ENCODE measurements at places on chromosomes 2 and 18. TPM values are rescaled to one million over a fixed set of nuclear protein-coding genes. Genes with fewer than 3 reads are reported as not detected.
A peak's percentile ranks its signal among the peaks of the same experiment; 100 is the strongest.

DNA sequence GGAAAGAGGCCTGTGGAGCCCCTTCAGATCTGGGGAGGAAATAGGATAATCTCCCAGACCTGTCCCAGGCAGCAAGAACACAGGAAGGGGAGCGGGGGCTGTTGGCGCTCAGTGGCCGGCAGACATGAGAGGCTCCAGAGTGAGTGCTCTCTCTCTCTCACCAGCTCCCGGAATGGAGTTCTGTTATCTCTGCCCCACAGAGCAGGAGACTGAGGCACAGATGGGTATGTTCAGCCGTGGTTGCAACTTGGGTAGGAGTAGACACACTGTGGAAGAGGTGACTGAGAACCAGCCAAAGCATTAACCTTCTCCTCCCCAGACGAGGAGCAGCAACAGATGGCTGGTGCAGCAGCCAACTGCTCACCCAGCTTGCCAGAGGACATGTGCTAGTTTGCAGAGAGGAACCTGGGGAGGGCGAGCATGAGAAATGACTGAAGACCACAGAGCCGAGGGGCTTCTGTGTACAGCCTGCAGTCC lies 82.0 kb downstream of the NRP2 start:
- no peaks in the 10 kb centered on the region for H3K4me1 ChIP-seq
- no peaks in the 10 kb centered on the region for H3K36me3 ChIP-seq
- H3K4me3 ChIP-seq, result no peak overlapping the region

DNA sequence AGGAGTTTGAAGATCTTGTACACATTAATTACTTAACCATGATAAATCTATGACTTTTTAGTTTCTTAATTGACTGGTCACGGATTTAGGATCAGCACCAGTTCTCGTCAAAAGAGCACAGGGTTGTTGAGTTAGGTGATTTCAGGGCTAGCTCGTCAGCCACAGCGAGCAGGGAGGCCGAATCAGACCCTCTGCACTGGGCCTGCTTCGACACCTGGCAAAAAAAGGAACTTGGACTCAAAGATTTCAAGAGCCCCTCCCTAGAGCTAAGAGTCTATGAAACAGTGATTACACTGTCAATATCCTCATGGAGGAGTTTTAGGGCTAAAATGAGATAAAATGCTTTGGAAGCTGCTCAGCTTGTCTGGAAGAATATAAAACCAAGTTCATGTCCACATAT lies 4.6 kb upstream of the SERTAD2 start:
- no peak for DNase-seq
- no peak overlapping the region for H3K27ac ChIP-seq
- peaks cover 3% of the 10 kb centered on the region for H3K36me3 ChIP-seq
- H3K27me3 ChIP-seq, result no peaks in the 10 kb centered on the region
- H3K4me1 ChIP-seq, result peaks cover 20% of the 10 kb centered on the region
- H3K4me3 ChIP-seq, result no peak overlapping the region

- no peaks in the 10 kb centered on the region for H3K36me3 ChIP-seq
- H3K4me3 ChIP-seq, result no peak overlapping the region
- no peaks in the 10 kb centered on the region for H3K27me3 ChIP-seq
- DNase-seq, result no peak
- H3K4me1 ChIP-seq, result no peaks in the 10 kb centered on the region
- H3K27ac ChIP-seq, result no peak overlapping the region
These were observed 15.2 kb downstream of the KCNJ3 start for GRCh38 chr2:154713675-154714074.

DNA sequence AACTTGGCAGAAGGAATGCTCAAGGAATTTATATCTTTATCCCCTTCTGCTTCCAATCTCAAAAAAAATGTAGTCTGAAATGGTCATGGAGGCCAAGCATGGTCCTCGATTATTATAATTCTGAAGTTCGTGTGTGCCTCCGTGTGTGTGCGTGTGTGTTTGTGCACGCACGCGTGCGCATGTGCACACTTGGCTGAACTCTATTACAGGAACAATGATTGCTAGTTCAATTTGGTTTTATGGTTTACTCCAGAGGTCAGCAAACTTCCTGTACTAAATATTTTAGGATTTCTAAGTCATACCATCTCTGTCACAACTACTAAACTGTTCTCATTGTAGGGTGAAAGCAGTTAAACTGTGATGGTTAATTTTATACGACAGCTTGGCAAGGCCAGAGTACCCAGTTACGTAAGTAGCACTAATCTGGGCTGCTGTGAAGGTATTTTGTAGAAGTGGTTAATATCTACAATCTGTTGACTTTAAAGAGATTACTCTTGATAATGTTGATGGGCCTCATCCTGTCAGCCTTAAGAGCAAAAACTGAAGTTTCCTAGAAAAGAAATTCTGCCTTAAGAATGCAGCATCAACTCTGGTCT lies 5.8 kb upstream of the MARCHF7 start:
- peaks cover 14% of the 10 kb centered on the region for H3K36me3 ChIP-seq
- no peaks in the 10 kb centered on the region for H3K27me3 ChIP-seq
- H3K4me3 ChIP-seq, result no peak overlapping the region
- peaks cover 17% of the 10 kb centered on the region for H3K4me1 ChIP-seq

GRCh38 chr2:23617167-23617810 lies 232.3 kb downstream of the KLHL29 start:
- DNase-seq, result no peak
- peaks cover 12% of the 10 kb centered on the region for H3K4me1 ChIP-seq
- no peak overlapping the region for H3K27ac ChIP-seq

DNA sequence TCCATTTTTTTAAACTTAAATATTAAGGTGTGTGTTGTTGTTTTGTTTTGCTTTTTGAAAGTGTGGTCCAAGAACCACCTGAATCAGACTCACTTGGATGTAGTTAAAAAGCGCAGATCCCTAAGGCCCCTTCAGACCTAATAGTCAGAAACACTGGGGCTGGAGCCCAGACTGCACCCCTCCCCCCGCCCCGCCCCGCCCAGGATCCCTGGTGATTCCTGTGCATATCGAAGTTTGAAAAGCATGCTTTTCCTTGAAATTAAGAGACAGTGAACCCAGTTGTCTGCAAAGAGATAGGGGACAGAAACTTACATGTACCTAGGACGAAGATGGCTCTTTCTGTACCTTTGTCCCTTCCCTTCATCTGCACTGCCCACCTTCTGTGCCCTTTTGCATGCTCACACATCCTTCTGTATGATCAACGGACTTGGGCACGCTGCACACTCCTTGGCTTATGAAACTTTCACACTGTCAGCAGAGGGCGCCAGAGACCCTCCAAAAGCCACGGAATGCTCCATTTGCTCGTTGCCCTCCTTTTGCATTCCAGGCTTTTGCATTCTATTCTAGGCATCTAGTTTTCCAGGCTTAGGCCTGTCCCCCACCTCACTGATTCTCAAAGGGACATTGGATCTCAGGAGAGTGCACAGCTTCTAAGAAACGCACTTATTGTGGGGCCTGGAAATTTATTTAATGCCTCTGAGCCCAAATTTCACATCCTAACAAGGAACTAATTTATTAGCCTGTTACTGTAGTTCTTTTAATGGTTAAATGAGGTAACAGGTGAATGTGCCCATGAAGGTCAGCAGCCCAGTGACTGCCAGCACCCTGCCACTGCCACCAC lies 32.8 kb upstream of the SLC14A1 start:
- no peak overlapping the region for H3K27ac ChIP-seq
- no peak overlapping the region for H3K4me3 ChIP-seq
- H3K36me3 ChIP-seq, result peaks cover 14% of the 10 kb centered on the region

DNA sequence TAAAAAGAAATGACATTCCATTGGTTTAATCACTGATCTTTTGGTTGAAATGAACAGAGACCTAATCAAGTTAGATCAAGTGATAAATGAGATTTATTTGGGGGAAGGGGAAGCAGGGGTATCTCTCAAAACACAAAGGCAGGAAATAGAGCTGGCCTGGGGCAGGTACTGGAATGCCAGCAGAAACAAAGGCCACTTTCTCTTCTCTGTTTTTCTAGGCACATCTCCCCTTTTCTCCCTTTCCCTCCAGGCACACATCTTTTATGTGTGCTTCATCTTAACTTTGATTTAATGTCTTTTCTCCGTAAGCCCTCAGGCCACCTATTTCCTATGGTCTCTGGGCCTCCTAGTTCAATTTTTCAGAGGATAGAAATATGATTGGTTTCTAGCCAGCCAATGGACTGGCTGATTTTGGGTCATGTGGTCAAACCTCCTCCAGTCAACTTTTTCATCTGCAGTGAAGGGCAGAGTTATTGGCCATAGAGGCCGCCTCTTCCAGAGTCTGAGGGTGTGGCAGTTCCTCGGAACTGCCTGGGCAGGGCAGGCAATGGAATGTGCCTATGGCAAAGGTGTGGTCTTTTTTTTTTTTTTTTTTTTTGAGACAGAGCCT lies 58.9 kb upstream of the FAM136A start:
- peaks cover 28% of the 10 kb centered on the region for H3K27me3 ChIP-seq
- H3K4me1 ChIP-seq, result no peaks in the 10 kb centered on the region
- H3K4me3 ChIP-seq, result no peak overlapping the region
- no peak for DNase-seq

DNA sequence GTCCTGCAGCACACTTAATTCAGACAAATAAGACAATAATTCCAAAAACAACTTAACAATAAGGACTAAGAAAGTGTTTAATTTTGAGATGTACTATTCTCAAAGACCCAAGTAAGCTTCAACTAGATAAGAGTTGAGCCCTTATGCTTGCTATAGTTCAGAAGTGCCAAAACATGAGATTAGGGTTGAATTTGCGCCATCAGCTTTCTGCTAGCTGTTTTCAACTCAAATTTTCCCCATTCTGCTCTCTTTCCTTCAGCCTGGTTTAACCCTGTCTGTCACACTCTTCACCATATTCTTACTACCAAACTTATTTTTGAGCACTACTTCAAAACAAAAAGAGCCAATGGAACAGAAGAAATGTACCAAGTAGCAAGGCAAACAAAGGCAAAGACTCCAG lies 4.1 kb downstream of the NFE2L2 start:
- H3K4me1 ChIP-seq, result peaks cover 62% of the 10 kb centered on the region
- H3K4me3 ChIP-seq, result peak overlapping the region; percentile 22
- peaks cover 56% of the 10 kb centered on the region for H3K36me3 ChIP-seq
- H3K27ac ChIP-seq, result no peak overlapping the region

DNA sequence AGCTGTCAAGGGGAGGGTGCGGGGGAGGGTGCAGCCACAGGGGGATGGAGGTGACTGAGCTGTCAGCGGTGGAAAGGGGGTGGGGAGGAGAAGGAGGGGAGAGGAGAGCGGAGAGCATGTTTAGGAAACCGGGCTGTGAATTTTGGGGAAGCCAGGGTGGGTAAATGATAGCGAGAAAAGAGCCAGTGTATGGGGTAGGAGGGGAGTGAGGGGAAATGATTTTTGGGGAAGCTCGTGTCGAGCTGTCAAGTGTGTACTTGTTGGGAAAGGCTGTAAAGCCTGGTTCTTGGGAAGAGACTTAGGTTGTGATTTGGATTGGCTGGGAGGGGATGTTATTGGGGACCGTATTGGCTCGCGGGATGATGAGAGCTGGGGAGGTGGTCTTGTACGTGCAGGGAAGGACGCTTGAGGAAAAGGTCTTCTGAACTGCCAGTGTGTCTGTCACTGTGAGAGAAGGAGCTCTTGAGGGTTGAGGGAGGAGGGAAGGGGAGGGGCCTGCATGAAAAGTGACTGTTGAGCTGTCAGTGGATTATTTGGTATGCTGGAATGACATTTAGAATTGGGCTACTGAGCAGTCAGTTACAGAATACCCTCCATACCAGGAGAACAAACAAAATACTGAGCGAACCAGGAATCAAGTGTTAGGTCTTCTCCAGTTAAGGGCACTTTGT lies 1.0 kb downstream of the UBR3 start:
- peaks cover 11% of the 10 kb centered on the region for H3K36me3 ChIP-seq
- peak; percentile 66 for DNase-seq
- H3K4me1 ChIP-seq, result peaks cover 44% of the 10 kb centered on the region
- H3K27me3 ChIP-seq, result no peaks in the 10 kb centered on the region
- H3K27ac ChIP-seq, result peak overlapping the region; percentile 82

DNA sequence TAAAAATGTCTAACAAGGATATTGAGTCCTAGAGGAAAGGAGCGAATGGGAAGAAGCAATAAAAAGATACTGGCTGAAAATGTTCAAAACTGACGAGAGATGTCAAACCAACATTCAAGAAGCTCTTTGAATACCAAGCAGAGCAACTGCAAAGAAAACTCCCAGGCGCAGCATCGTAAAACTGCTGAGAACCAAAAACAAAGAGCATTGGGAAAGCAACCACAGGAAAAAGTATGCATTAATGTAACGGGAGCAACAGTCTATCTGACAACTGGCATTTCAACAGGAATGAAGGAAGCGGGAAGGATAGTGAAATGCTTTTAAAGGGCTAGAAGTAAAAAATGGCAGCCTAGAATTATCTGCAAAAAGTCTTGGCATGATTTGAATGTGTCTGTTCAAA lies 53.1 kb downstream of the ADCY3 start:
- no peaks in the 10 kb centered on the region for H3K27me3 ChIP-seq
- H3K4me1 ChIP-seq, result peaks cover 10% of the 10 kb centered on the region
- DNase-seq, result no peak
- no peak overlapping the region for H3K4me3 ChIP-seq

- DNase-seq, result no peak
- H3K4me3 ChIP-seq, result no peak overlapping the region
- no peaks in the 10 kb centered on the region for H3K27me3 ChIP-seq
- no peaks in the 10 kb centered on the region for H3K4me1 ChIP-seq
- no peak overlapping the region for H3K27ac ChIP-seq
These were observed 23.9 kb downstream of the CALCRL start for GRCh38 chr2:187424146-187424545.

DNA sequence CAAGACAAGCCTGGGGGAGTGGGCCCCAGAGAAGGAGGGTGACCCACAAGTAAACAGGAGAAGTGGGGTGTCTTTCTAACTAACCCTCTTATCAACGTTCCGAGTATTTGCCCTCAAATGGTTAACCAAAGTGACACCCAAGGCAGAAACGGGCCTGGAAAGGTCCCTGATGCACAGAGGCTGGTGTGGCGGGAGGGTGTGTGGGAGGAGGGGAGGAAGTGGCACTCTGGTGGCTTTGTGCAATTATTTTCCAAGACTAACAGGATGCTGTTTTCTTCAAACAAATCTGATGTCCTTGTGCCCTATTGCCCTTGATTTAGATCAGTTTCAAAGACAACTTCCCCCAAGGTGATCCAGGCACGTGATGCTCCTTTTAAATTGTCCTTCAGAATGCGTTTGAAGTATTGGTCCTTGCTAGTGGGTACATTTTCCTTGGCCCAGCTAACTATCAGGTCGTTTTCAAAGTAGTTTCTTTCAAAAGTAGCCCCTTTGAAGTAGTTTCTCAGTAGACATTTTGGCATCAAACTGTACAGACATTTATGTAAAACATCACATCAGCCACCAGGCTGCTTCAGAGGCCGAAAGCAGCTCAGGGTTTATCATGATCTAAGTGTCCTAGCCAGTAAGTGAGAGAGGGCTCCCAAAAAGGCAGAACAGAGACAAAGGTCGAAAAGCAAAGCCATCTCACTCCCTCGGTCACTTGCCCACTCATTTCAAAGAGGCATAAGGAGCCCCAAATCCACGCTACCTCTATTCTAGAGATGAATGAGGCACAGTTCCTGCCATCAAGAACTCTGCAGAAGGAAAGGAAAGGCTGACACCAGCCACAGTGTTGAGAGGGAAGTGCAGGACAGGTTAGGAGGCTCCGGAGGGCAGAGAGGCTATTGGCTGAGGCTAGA lies 371.1 kb upstream of the ID2 start:
- H3K4me1 ChIP-seq, result peaks cover 92% of the 10 kb centered on the region
- peak overlapping the region; percentile 93 for H3K27ac ChIP-seq
- no peaks in the 10 kb centered on the region for H3K27me3 ChIP-seq
- peaks cover 27% of the 10 kb centered on the region for H3K36me3 ChIP-seq
- peak overlapping the region; percentile 3 for H3K4me3 ChIP-seq

Gene SEMA4C
- 9.7 TPM for total RNA-seq

Gene FASTKD2
- 18.8 TPM for total RNA-seq

Gene ANKRD12
- total RNA-seq, result 67.5 TPM

Gene TEKT4
- not detected for total RNA-seq

Gene DYNC2LI1
- 5.9 TPM for total RNA-seq

Gene ANTXR1
- 0.23 TPM for total RNA-seq

Gene IL1F10
- not detected for total RNA-seq

Gene UBR3
- 23.2 TPM for total RNA-seq

Gene HJURP
- 145 TPM for total RNA-seq

Measured in activated CD8-positive, alpha-beta memory T cell treated with anti-CD3 and anti-CD28 coated beads, Interleukin-2, amount 10 ng/mL, durations not matched to agents 7 days and 5 days (primary cell).